ENCODE measurements at places on chromosomes 4 and X.

DNA sequence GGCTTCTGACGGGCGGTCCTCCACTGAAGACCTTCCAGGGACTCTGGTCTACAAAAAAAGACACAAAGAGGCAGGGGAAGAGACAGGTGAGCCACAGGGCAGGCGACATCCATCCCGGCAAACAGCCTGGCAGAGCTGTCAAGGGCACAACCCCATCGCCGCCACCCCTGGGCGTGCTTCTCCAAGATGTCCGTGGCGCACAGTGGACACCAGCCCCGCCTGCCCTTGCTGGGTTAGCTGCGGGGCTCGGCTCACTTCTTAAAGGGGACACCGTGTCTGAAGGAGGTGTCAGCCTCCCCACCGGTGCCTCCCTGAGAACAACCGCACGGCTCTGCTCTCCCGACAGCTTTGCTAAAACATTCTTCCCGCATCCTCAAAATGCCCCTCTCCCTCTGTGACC, 28.4 kb downstream of the FAM53A start:
- no peak for DNase-seq

DNA sequence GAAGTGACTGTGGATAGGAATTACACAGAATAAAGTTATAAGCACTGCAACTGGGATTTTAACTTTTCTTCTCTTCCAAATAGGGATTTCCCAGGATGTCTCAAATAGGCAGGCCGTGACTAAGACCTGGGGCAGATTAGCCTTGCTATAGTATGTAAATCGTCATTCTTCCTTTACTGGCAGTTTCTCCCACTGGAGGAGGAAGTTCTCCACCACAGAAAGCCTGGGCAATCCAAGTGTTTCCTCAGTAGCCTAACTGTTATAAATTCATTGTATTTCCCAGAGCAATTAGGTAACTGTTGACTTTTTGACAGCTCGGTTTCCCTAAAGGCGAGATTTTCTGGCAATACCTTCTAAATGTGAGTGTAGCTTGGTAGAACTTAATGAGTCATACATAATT, at the start of gene TNIP3:
TSS of gene TNIP3 (minus strand) at position 31 of the 400 bp plus-strand sequence. CDS start 196 bp downstream, outside the sequence.
- DNase-seq: no peak

GRCh38 chrX:48761674-48762471, at the start of gene GLOD5:
TSS of gene GLOD5 (plus strand) at chrX:48761747. CDS start at chrX:48761791, 44 bp downstream.
- no peak for DNase-seq

GRCh38 chr4:146193628-146194027, 18.1 kb downstream of the LSM6 start:
- DNase-seq: no peak

DNA sequence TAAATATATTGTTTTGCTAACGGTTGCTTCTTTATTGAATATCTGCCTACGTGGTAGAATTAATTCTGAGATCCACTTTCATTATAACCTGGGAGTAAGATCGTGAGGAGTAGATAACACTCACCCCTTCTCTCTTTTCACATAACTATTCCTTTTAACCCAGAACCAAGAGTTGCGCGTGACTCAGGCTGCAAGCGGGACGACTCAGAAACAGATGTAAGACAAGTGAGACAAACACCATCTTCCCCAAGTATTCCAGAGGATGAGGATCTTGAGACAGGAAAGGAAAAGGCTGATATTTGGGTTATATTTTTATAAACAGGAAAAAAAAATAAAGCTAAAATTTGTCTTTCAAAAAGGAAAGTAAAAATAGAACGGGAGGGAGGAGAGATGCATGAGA, 318.8 kb upstream of the NOCT start:
- DNase-seq: no peak

- DNase-seq: no peak
Observed at GRCh38 chrX:81174286-81174685, 27.4 kb downstream of the HMGN5 start.

GRCh38 chrX:154374313-154375155, at the start of gene FLNA:
TSS of gene FLNA (minus strand) at chrX:154374634. CDS start at chrX:154371245, 3,389 bp downstream.
- DNase-seq: no peak

DNA sequence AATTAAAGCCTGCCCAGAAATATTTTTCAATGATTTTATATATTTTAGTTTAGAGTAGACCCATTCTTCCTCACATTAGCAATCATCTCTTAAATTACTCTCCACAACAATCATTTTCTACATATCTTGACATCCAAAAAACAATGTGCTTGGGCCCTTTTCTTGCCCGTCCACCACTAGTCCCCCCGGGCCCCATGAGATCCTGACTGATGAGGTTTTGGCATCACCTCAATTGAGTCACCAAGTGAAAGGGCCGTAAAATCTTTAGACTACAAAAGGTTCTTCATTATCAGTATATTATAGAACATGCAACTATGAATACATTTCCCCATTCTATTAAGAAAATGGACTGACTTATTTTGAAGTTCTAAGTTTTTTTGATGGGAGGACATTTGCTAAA, 4.0 kb upstream of the CDKL2 start:
- DNase-seq: no peak

GRCh38 chr4:72283357-72283756, 251.6 kb downstream of the NPFFR2 start:
- no peak for DNase-seq

GRCh38 chr4:55466001-55466400, 70.2 kb downstream of the TMEM165 start:
- DNase-seq: no peak

DNA sequence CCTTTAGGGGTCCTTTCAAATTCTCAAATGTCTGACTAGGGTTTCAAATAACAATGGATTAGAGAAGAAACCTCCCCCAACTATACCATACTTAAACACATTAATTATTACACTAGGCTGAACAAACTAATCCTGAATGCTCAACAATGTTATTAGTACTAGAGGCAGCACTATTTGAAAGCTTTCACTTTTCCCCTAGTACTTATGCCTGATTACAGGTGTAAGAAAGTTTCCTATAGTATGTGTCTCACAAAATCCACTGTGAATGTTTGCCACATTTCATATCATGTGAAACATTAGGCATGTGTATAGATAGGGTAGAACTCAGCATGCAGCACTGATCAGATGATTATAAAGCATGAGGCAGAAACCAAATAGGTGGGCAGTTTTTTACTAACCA, 336.2 kb downstream of the ZNF674 start:
- no peak for DNase-seq

- no peak for DNase-seq
Observed at GRCh38 chr4:93722446-93722845, 106.1 kb upstream of the ATOH1 start.

- DNase-seq: no peak
Observed at GRCh38 chrX:13805241-13805640, 11.7 kb downstream of the GPM6B start.

GRCh38 chr4:126678618-126679017, 954.1 kb upstream of the INTU start:
- no peak for DNase-seq

DNA sequence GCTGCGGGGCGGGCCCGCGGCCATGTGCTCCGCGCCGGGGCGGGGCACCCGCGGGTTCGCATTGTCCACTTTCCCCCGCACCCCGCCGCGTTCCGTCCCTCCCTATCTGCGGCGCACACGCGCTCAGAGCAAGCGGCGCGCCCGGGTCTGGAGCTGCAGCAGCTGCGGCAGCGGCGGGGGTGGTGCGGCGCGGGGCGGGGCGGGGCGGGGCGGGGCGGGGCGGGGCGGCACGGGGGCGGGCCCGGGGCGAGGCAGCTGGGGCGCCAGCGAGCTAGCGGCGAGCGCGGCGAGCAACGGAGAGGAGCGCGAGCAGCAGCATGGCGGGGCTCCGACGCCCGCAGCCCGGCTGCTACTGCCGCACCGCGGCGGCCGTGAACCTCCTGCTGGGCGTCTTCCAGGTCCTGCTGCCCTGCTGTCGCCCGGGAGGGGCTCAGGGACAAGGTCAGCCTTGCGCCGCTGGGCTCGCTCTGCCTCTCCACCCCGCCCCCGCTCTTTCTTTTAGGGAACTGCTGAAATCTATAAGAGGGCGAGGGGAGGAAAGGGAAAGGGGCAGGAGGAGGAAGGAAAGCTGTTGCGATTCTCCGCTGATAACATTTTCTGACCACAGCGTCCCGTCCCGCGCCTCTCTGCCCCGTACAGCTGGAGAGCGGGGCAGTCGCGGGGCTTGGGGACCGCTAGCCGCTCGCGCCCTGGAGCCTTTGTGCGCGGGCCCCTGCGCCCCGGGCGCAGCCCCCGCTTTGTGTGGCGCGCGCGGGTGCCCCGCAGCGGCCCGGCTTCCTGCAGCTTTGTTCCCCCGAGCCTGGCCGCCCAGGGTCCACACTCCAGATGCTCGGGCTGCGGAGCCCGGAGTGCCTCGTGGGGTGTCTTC, at the start of gene TMEM131L:
TSS of gene TMEM131L (plus strand) at position 280 of the 868 bp plus-strand sequence. CDS start at position 318, 38 bp downstream.
- peak; percentile 46 for DNase-seq

DNA sequence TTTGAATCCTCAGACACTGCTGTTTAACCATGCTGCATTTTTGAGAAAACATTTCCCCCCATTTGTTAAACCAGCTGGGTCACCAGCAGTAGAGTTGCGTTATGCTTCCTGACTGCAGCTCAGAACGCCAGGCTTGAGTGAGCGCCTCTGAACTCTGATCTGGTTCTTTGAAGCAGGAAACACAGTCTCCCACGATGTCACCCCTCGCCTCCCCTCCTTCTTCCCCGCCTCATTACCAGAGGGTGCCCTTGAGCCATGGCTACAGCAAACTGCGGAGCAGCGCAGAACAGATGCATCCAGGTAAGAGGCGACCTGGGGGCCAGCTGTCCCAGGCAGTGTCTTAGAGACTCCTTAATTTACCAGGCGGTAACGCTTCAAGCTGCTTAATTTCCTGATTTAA, 78.4 kb downstream of the REPS2 start:
- DNase-seq: no peak

- no peak for DNase-seq
Observed at GRCh38 chr4:31370866-31371465, 650.8 kb downstream of the PCDH7 start.
